OCI-M1 (cell line): ENCODE measurements at places on chromosomes 4 and X.

DNA sequence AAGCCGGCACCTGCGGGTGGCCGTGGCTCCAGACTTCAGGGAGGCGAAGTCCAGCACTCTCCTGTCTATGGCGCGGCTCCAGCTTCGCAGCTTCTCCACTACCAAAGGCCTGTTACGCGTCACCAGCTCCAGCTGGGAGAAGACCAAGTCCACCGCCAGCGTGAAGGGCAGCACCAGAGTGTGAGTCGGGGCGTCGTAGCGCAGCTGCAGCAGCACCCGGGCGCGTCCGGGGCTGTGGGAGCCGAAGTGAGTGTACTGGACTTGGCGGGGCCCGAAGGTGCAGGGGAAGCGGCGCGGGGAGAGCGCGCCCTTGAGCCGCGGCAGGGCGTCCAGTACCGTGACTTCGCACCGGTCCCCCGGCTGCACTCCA lies 444 bp downstream of the FREM3 start:
- no peak for DNase-seq

GRCh38 chr4:171636606-171637005 lies 176.6 kb upstream of the GALNTL6 start:
- no peak for DNase-seq

- DNase-seq: no peak
Observed at GRCh38 chrX:40167850-40168479, 70.2 kb upstream of the BCOR start.

DNA sequence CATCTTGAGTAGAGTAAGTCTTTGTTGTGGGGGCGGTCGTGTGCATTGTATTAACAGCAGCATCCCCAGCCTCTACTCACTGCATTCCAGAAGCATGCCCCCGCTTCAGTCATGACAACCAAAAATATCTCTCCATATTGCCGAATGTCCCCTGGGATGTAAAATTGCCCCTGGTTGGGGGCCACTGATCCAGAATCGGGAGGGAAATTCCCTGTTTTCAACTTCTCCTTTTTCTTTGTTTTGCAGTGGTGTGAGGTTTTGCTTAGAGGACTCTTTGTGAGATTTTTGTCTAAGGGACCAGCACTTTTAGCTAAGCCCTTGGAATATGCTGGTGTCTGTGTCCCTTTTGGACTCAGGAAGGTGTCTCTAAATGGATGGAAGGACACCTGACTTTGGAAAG lies 3.0 kb upstream of the IL13RA1 start:
- DNase-seq: peak; percentile 46

DNA sequence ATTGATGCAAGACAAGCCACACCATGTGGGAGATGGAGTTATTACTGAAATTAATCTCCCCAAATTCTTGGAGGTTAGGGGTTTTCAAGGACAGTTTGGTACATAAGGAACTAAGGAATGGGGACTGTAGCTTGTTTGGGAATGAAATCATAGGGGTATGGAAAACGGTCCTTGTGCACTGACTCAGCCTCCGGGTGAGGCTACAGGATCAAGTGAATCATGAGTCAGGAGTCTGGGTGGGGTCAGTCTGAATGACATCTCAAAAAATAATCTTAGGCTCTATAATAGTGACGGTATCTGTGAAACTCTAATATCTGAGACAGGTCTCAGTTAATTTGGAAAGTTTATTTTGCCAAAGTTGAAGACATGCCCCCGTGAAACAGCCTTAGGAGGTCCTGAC lies 128.5 kb upstream of the CYSLTR1 start:
- no peak for DNase-seq

DNA sequence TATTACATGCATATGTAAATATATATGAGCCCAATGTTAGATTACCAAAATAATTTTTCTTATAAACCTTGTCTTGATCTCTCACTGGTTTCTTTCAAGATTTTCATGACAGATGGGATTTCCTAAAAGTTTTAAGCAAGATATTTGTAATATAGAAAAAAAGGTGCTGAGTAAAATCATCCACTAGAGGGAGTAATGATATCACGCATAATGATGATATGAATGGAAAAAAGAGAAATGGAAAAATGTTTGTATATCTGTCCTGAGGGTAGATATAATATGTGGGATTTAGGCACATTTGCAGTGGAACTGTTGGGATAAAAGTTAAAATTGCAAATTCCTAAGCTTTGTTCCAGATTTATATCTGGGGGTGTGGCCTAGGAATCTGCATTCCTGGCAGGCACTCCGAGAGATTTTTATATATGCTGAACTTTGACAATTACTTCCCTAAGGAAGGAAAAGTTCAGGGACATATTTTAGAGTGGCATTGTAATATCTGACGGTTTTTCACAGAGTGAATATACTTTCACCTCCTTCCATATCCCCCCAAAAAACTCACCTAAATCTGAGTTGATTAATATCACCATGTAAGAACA lies 60.5 kb downstream of the TMA16 start:
- peak; percentile 67 for DNase-seq

DNA sequence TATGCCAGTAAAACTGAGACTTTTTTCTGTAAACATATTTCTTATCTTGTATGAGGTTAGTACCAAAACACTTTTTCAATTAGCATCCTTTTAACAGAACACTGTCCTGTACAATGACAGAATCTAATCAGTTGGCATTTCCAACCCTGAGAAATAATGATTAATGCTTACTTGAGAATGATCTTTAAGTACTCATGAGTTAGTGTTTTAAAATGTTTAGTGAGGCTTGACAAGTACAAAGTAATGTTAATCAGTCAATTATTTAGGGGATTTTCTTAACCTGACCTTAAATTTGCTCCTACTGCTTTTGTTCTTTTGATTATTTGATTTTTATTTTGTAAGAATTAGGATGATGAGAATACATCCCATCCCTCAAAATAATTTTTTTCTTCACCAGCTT lies 496.5 kb downstream of the RPA4 start:
- DNase-seq: no peak

DNA sequence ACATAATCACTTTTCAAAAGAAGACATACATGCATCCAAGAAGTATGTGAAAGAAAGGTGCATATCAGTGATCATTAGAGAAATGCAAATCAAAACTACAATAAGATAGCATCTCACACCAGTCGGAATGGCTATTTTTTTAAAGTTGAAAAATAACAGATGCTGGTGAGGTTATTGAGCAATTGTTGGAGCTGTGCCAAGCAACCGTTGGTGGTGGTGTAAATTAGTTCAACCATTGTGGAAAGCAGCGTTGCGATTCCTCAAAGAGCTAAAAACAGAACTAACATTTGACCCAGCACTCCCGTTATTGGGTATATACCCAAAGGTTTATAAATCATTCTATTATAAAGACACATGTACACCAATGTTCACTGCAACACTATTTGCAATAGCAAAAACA lies 14.2 kb downstream of the COX7B2 start:
- DNase-seq: peak; percentile 26

DNA sequence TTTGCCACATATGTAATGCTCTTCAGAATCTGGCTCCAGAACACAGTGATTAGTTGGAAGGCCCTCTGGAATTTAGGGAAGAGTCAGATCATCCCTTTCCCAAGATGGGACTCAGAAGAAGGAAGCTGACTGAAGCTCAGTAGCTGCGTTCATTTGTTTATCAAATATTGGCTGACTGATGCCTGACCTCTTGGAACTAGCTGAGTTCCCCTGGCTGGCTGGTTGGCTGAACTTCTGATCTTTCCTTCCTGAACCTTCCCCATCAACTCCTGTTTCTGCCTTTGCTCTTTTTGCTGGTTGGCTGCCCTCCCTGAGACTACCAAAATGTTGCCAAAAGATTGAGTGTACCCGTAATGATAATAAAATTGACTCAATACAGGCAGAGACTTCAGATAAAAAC lies 866.5 kb upstream of the INTU start:
- no peak for DNase-seq

- DNase-seq: peak; percentile 50
Observed at GRCh38 chr4:150136481-150136880, 58.2 kb downstream of the DCLK2 start.

DNA sequence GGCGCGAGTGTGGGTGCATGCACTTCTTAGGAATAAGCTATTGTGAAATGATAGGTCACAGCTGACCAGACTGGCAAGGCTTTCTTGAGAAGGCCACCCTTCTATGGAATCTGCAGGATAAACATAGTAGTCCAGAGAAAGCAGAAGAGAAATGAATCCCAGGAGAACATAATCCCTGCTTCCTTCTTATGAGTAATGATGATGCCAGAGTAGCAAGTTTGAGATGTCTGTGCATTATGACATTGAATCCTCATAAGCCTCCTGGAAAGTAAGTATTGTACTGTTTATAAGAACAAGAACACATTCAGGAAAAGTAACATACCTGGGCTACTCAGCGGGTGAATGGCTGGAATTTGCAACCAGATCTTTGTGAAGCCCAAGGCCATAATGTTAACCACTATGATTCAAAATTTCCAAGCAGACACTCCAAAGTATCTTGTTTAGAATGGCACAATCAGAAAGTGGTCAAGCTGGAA lies 272.1 kb upstream of the HS3ST1 start:
- DNase-seq: no peak
